ENCODE measurements at places on chromosomes 7 and 10. TPM values are rescaled to one million over a fixed set of nuclear protein-coding genes. Genes with fewer than 3 reads are reported as not detected.

The SPDYE2 gene
- not detected for total RNA-seq

The HOGA1 gene
- 0.72 TPM for total RNA-seq

The CYP2C19 gene
- not detected for total RNA-seq

The PIP gene
- total RNA-seq, result 0.32 TPM

The SPDYE16 gene
- not detected for total RNA-seq

The AKR1C3 gene
- total RNA-seq, result 82.9 TPM

The NHLRC2 gene
- total RNA-seq, result 9.2 TPM

The CALD1 gene
- 336 TPM for total RNA-seq

The KLF14 gene
- total RNA-seq, result not detected

The DOCK4 gene
- 5.2 TPM for total RNA-seq

The UPK3B gene
- not detected for total RNA-seq

The C10orf53 gene
- total RNA-seq, result not detected

The PAPOLB gene
- total RNA-seq, result 0.49 TPM

The GSAP gene
- total RNA-seq, result 0.18 TPM

The CTAGE4 gene
- under 0.01 TPM for total RNA-seq

The FXYD4 gene
- not detected for total RNA-seq

The SLC18A3 gene
- 1.3 TPM for total RNA-seq

The ZNF853 gene
- 1.1 TPM for total RNA-seq

The TRIP6 gene
- 88.0 TPM for total RNA-seq

The ADAMTS14 gene
- 1.3 TPM for total RNA-seq

The ZNF394 gene
- 22.9 TPM for total RNA-seq

The MYH16 gene
- total RNA-seq, result not detected

The ZRANB1 gene
- total RNA-seq, result 17.5 TPM

The KNDC1 gene
- total RNA-seq, result 0.36 TPM

The DGKB gene
- total RNA-seq, result under 0.01 TPM

The CYP3A7 gene
- total RNA-seq, result not detected

The TMEM26 gene
- total RNA-seq, result 0.16 TPM

The CALML5 gene
- total RNA-seq, result not detected

The GPR141 gene
- total RNA-seq, result not detected

The TFAM gene
- 10.3 TPM for total RNA-seq

The ZNF804B gene
- not detected for total RNA-seq

The EVX1 gene
- total RNA-seq, result not detected

The MRC1 gene
- total RNA-seq, result under 0.01 TPM

The MDFIC gene
- 25.1 TPM for total RNA-seq

The SPDYE6 gene
- not detected for total RNA-seq

The WNT16 gene
- total RNA-seq, result not detected

The TRPV5 gene
- total RNA-seq, result not detected

The SPAG6 gene
- not detected for total RNA-seq

The NODAL gene
- total RNA-seq, result not detected

The RNF133 gene
- not detected for total RNA-seq

The ANXA8L1 gene
- not detected for total RNA-seq

Measured in cardiac atrium fibroblast (primary cell).